NCI-H526 treated with DMSO at 0.1 percent for 48 hours (cell line): ENCODE measurements at places on chromosomes 7 and 10.

DNA sequence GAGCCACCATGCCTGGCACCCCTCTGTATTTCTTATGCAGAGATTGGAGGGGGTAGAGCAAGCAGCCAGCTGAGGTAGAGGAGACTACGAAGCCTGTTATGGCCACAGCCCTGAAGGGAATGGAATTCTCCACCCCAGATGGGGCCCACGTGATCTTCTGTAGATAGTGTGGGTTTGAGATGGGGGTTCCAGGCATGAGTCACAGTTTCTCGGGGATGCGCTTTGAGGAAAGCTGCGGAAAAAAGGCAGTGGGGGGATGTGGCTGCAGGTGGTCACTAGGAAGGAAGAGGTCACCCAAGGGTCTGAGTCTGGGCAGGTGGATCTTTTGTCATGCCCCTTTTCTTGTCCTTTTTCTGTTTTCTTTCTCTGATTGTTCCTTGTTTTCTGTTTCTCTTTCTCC lies 11.5 kb downstream of the FAM131B start:
- no peak for DNase-seq

GRCh38 chr10:86730227-86730626 lies 26.2 kb upstream of the BMPR1A start:
- no peak for DNase-seq

DNA sequence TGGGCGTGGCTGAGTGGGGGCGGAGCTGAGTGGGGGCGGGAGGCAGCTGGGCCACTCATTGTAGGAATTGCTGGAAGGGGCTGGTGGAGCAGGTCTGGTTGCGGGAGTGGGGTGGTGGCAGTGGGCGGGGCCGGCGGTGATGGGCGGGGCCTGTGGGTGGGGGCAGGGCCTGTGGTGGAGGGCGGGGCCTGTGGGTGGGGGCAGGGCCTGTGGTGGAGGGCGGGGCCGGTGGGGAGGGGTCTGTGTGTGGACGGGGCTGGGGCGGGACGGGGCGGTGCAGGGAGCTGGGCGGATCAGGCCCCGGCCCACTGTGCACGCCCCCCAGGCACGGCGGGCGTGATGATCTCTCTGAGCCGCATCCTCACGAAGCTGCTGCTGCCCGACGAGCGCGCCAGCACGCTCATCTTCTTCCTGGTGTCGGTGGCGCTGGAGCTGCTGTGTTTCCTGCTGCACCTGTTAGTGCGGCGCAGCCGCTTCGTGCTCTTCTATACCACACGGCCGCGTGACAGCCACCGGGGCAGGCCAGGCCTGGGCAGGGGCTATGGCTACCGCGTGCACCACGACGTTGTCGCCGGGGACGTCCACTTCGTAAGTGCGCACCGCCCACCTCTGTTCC lies 14.0 kb downstream of the SLC29A4 start:
- peak; percentile 33 for DNase-seq

GRCh38 chr7:30347226-30348082 lies 63.1 kb downstream of the ZNRF2 start:
- DNase-seq: no peak

GRCh38 chr10:123146013-123146893 lies 1.7 kb upstream of the HMX2 start:
- peak; percentile 37 for DNase-seq

DNA sequence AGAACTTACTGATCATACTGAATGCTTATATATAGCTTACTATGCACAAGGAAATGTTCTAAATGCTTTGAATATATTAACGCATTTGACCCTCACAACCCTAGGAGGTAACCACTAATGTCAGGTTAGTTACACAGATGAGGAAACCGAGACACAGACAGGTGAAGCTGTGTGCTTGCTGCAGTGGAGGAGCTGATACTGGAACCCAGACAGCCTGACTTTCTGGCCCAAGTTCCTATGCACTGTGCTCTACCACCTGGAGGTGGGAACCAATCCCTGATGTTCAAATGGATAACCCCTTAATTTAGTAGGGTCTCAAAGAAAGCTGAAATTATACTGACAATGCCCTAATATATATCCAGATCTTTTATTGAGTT lies 119.6 kb downstream of the SORBS1 start:
- DNase-seq: no peak
